GM04504 (cell line): ENCODE measurements at places on chromosomes 1 and 21.

GRCh38 chr21:42541174-42541573 is 27.5 kb downstream of the SLC37A1 start:
- no peak for DNase-seq

DNA sequence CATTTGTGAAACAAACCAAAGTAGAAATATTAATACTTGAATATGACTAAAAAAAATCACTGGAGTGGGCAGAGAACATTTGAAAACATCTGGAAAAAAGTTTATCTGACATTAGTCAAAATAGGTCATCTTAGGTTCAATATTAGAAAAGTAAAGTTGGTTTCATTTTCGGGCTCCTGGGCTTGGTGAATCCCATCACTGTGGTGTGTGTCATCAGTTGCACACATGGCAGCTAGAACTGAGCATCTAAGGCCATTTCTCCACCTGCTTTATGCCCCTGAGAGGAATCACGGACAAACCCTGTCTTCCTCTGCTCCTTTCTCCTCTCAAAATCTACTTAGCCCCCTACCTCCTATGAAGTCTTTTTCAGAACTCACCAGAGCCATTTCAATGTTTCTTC is 5.4 kb downstream of the HSD11B1 start:
- DNase-seq = no peak

GRCh38 chr1:247551721-247552120 is 2.8 kb downstream of the GCSAML start:
- no peak for DNase-seq

GRCh38 chr21:36918291-36918690 is 48.2 kb downstream of the HLCS start:
- no peak for DNase-seq

DNA sequence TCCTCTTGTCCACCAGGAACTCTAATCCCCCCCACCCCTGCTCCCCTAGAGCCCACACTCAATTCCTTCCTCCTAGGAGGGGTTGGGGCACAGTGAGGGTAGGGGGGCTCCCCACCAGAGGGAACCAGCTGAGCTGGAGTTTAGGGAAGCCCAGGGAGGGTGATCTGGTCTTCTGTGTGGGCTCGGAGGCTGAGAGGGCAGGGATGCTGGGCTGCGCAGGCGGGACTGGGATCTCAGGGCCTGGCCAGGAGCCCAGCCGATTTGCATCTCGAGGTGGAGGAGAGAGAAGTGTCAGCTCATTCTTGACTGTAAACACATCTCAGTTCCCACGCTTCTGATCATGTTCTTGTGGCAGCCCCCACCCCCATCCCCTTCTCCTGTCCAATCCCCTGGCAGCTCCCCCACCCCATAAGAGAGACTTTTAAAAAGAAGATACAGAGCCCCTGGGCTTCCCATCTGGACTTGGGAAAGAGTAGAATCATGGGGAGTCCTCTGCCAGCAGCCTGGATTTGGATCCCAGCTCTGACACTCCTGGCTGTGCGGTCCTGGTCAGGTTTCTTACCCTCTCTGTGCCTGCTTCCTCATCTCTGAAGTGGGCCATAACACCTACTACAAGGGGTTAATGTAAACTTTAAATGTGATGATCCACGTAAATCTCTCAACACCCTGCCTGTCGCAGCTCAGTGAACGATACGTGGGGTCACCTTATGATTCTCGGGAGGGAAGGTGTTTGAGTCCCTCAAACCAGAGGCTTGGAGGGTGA is 6.6 kb downstream of the PEAR1 start:
- no peak for DNase-seq

DNA sequence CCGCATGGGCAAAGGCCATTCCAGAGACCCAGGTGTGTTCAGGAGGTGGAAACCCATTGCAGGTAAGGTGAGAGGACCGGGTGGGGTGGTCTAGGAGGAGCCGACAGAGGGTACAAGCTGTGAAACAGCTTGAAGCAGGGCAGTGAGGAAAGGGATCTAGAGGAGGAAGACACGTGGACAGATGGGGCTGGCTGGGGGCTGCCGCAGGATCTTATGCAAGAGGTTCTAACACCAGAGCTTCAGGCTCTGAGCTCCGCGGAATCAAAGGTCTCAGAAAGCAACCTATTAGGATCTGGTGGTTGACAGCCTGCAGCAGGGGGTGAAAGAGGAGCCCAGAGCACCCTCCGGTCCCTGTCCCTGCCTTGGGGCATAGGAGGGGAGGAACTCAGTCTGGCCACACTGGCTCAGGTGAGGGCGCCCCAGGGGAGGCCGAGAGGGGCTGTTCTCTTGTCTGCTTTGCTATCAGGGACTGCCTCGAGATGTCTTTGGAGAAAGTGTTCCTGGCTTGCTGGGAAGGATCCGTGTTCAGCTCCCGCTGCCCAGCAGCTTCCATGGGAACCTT is 1.9 kb downstream of the TFF1 start:
- DNase-seq = no peak

DNA sequence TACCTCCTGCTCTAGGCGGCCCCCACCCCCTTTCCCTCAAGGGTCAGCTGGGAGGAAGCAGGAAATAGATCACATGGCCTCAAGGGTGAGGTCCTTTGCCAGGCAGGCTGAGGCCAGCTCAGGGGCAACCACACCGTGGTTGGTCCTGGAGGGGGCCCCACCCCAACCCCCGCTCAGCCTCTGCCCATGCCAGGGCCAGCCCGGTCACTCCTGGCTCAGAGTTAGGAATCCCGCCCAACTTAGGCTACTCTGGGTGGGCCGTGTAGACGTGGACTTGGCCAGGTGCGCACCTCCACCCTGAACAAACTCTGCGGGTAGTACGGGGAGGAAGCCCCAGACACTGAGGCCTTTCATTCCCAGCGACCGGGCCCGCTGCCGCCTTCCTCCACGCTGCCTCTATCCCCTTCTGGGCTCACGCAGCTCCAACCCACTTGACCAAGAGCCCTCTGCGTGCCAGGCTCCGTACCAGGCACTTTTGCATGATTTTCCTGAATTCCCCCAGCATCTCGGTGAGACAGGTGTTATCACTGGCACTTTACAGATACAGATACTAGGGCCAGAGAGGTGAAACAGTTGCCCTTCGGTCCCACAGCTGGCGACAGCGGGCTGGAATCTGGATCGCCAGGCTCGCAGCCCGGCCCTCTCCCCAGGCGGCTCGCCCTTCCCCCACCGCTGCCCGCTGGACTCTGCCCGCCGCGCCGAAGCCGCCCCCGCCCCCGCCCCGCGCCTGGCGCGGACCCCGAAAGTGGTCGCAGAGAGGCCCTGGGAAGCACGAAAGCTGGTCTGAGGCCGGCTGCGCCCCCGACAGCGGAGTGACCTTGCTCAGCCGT is 769 bp downstream of the GALE start:
- no peak for DNase-seq

- DNase-seq = no peak
Observed at GRCh38 chr1:94230920-94231319, 6.5 kb downstream of the ARHGAP29 start.

DNA sequence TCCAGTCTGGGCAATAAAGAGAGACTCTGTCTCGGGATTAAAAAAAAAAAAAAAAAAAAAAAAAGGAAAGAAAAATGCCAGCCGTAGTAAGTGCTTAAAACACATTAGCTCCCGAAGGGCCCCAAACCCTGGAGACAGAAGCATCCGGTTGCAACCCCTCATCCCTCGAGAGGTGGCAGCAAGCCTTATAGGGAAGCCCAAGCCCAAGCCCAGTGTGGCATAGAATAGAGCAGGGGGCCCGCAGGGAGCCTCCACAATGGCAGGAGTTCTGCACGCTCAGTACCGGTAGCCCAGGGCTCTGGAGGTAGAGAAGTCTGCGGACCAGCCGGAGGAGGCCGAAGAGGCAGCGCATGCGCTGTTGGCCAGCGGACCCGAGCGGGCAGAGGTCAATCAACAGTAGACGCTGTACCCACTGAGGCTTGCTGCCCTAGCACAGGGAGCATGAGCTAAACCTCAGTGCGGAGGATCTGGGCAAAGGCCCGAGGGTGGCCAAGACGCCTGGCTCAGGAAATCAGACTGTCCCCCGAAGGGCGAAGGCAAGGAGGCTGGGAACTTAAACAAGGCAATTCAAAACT is 34.1 kb upstream of the C1orf198 start:
- no peak for DNase-seq

DNA sequence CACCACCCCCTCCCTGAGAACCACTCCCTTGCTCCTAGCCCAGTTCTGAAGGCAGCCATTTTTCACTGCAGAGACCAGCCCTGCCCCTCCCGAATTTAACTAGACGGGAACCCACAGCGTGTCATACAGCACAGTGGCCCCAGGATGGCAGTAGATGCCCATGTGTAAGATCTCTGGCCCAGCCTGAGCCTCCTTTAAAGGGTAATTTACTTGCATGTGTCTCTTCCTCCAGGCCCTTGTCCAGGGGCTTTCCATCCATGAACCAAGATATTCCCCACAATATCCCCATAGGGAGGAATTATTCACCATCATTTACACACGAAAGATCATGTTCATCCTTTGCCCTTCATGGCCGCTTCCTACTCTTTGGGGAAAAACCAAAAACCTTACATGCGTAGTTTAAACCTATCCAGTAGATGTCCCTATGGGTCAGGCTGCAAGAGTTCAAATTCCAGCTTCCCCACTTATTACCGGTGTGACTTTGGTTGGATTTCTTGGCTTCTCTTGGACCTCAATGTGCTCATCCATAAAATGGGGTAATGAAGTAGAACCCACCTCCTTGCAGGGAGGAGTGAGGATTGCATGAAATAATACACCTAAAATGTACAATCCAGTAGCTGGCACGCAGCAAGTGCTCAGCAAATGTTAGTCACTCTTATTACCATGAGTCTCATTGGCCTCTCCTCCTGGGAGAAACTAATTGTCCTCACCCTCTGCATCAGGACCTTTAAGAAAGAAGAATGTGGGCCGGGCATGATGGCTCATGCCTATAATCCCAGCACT is 4.0 kb upstream of the LACTBL1 start:
- DNase-seq = peak; percentile 62

GRCh38 chr1:244060686-244061085 is 9.6 kb downstream of the ZBTB18 start:
- DNase-seq = no peak

DNA sequence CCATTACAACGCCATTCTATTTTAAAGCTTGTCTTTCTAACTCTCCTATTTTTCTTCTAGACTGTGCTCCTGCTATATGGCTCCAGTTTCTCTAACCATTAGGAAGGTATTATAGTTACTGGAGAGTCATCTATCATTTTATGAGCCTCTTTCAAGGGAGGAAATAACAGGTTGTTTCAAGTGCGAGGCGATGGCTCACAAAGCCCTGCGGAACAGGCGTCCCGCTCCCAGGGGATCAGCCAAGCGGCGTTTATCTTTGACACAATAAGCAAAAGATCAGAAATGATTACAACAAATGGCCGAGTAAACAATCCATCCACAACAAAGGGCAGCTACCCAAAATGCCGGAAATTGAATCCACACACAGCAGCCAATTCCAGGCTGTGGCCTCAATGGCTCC is 249.5 kb upstream of the POU3F1 start:
- DNase-seq = no peak

DNA sequence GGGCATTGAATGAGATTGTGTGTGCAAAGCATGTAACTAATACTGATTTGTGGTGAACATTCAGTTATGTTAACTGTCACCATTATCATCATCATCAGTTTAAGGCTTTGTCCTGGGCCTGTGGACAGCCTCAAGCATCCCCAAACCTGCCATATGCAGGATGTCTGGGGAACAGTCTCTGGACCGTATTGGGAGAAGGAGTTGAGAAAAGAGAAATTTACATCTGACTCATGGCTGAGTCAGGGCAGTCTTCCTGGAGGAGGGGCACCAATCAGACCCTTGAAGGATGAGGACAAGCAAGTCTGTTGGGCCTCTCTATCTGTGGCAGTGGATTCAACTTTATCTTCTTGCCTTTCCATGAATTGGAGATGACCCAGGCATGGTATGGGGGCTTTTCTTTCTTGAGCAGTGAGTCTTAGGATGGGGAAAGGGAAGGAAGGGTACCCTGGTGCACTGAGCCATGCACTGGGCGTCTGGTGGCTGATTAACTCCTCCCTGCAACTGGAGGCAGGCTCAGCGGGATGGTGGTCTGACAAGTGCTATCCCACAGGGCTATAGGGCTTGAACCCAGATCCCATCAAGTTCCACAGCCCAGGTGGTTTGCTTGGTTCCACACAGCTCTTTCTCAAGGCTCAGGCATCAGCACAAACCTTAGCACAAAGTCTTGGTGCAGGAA is 2.9 kb downstream of the PADI3 start:
- no peak for DNase-seq

- peak; percentile 82 for DNase-seq
Observed at GRCh38 chr1:159924791-159925718, at the start of gene TAGLN2. TAGLN2 (minus strand) TSS chr1:159925507; CDS start chr1:159920509, 4,998 bp downstream.

DNA sequence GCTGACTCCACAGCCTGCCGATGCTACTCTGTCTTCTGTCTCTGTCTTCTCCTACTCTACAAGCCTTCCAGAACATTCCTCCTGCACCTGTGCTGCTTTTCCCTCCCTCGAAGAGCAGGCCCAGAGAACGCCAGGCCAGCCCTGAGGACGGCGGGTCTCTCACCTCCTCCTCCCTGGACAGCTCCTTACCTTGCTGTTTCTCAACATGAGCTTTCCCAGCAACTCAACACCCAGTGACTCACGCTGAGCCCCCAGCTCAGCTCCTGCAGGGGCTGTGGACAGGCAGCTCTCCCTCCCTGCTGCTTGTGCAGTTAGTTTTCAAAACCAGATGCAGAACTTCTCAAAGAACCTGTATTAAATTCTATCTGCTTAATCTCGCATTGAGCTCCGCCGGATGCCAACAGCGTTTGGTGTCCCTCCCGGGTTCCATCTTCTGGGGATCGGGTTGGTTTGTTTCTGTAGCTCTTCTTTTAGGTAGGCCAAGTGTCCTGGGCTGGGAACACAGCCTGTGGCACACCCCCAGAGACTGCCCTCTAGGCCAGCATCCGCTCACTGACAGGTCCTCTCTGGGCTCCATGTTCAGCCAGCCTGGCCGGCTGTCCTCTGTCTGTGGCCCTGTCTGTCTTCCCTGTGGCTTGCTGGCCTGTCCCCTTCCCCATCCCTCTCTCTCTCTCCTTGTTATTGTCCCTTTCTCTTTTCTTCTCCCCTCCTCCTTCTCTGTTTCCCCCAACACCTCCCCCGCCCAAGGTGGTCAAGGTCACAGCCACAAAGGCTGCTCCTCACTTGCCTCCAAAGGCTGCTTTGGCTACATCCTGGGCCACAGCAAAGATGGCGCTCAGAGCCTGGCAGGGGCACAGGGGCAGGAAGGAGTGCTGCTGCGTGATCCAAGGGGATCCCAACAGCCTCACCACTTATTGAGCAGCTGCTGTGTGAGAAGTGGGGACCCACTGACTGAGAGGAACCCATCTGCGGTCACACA is 391.0 kb downstream of the MATN1 start:
- DNase-seq = no peak

DNA sequence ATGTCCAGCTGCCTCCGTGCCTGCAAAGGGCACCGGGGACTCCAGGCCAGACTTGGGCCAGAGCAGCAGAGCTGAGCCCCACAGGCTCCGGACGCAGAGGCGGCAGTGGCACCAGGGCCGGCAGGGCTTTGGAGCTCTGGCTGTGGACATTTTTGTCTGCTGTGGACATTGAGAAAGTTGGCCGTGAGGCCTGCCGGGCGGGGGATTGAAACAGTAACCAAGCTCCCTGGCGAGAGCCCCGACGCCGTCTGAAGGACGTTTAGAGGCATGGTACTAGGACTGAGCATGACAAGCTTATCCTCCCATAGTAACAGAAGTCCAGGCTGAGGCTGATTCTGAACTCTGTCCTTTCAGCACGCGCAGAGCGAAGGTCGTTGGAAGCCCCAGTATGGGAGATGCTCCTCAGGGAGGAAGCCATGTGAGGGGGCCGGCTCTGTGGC is 323.8 kb downstream of the AMY1C start:
- no peak for DNase-seq

GRCh38 chr1:154682254-154682653 is 74.3 kb upstream of the ADAR start:
- no peak for DNase-seq

- peak; percentile 26 for DNase-seq
Observed at GRCh38 chr1:16082283-16083038, 9.0 kb upstream of the FAM131C start.

- DNase-seq = no peak
Observed at GRCh38 chr1:229326601-229327000, 16.2 kb downstream of the CCSAP start.
